Naive thymus-derived CD4-positive, alpha-beta T cell (primary cell): ENCODE measurements at places on chromosomes 3 and 15. TPM values are rescaled to one million over a fixed set of nuclear protein-coding genes. Genes with fewer than 3 reads are reported as not detected.

LYZL4 gene
- not detected for total RNA-seq

FBXO40 gene
- total RNA-seq, result not detected

DNA sequence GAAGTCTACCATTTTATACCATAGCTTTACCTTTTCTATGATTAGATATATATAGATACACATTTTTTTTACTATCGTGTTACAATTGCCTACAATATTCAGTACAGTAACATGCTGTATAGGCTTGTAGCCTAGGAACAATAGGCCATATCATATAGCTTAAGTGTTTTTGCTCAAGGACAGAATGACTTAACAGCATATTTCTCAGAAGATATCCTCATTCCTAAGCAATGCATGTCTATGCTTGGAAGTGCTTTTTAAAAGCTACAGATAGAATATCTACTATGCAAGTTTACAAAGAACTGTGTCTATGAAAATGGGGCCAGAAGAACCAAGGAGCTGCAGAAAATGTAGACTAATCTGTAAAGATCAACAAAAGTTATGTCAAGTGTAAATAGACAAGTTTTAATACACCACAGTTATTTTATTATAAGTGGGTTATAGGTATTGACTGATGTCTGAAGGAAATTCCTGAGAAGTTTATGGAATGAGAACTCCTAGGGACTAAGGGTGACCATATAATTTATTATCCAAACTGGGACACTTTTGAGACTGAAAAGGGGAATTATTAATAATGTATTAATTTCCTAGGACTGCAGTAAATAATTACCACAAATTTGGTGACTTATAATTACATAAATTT is 138.7 kb upstream of the TGFBR2 start:
- H3K36me3 ChIP-seq, result no peaks in the 10 kb centered on the region
- H3K27ac ChIP-seq, result no peak overlapping the region
- DNase-seq, result no peak
- no peaks in the 10 kb centered on the region for H3K4me1 ChIP-seq
- H3K4me3 ChIP-seq, result no peak overlapping the region
- H3K27me3 ChIP-seq, result no peaks in the 10 kb centered on the region

GRCh38 chr3:128283421-128283820 is 130.1 kb downstream of the EEFSEC start:
- H3K36me3 ChIP-seq, result peaks cover 34% of the 10 kb centered on the region
- no peak overlapping the region for H3K27ac ChIP-seq
- H3K27me3 ChIP-seq, result no peaks in the 10 kb centered on the region
- no peaks in the 10 kb centered on the region for H3K4me1 ChIP-seq
- no peak overlapping the region for H3K4me3 ChIP-seq
